WTC11 (cell line): ENCODE measurements at places on chromosomes 2 and 18. TPM values are rescaled to one million over a fixed set of nuclear protein-coding genes. Genes with fewer than 3 reads are reported as not detected.
A peak's percentile ranks its signal among the peaks of the same experiment; 100 is the strongest.

GRCh38 chr2:167833294-167833693 is 414.1 kb downstream of the STK39 start:
- H3K27me3 ChIP-seq, result peaks cover 4% of the 10 kb centered on the region
- no peak for DNase-seq
- peaks cover 19% of the 10 kb centered on the region for H3K4me1 ChIP-seq
- no peak overlapping the region for H3K4me3 ChIP-seq
- no peak overlapping the region for H3K27ac ChIP-seq

GRCh38 chr2:152176113-152176714 is 651 bp upstream of the STAM2 start:
- peaks cover 26% of the 10 kb centered on the region for H3K36me3 ChIP-seq
- no peak for DNase-seq
- peaks cover 10% of the 10 kb centered on the region for H3K4me1 ChIP-seq
- H3K4me3 ChIP-seq, result peak overlapping the region; percentile 93

DNA sequence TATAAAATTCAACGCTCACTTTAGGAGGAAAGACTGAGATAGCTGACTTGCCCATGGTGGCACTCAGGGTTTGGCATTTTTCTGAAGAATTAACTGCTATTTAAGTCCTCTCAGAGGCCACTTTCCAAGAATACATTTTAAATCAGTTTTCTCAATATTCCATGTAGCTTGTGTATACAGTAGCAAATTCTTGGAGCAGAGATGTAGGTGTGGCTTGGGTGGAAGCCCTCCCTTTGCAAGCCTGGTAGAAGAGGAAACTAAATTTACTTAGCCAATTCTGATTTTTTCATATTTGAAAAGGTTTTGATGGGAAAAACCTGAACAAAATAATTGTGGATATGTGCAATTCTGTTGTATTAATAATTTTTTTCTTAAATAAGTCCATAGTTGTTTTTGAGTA is 14.0 kb upstream of the ITGAV start:
- H3K4me1 ChIP-seq, result peaks cover 2% of the 10 kb centered on the region
- DNase-seq, result no peak
- H3K27ac ChIP-seq, result no peak overlapping the region
- no peaks in the 10 kb centered on the region for H3K36me3 ChIP-seq

DNA sequence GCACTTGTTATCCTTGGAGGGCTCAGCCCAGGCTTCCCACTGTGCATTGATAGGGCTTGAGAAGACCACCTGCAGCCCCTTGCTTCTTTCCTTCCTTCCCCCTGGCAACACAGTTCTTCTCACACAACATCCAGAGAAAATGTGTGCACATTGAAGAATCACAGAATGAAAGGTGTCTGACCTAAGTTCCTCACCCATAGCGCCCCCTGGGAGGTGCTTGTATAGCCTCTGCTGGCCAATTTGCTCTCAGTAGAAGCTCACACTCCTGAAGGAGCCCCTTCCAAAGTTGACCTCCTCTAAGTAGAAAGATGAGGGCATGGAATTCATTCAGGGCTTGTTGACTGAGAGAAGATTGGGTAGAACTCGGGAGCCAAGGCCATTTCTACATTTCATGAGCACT is 758.4 kb upstream of the KLHL29 start:
- DNase-seq, result peak; percentile 66
- H3K27ac ChIP-seq, result no peak overlapping the region
- no peaks in the 10 kb centered on the region for H3K27me3 ChIP-seq
- H3K36me3 ChIP-seq, result peaks cover 2% of the 10 kb centered on the region
- H3K4me3 ChIP-seq, result no peak overlapping the region

GRCh38 chr18:58363767-58364540 is 264.9 kb downstream of the ALPK2 start:
- H3K36me3 ChIP-seq, result peaks cover 46% of the 10 kb centered on the region
- DNase-seq, result no peak
- H3K27me3 ChIP-seq, result no peaks in the 10 kb centered on the region

MYL12A gene
- 205 to 230 TPM (median 213 TPM) in 3 replicates for total RNA-seq

ANKRD29 gene
- 3.3 to 4.9 TPM (median 3.7 TPM) in 3 replicates for total RNA-seq

TMEM198 gene
- 7.1 to 8.1 TPM (median 7.3 TPM) in 3 replicates for total RNA-seq
